ENCODE measurements at places on chromosomes 2 and 18.

- no peak for DNase-seq
These were observed 60.7 kb downstream of the WDR7 start for GRCh38 chr18:56711708-56712445.

- DNase-seq = no peak
These were observed 257.2 kb upstream of the CHAC2 start for GRCh38 chr2:53510401-53510800.

GRCh38 chr18:72868585-72869225 lies 918 bp upstream of the NETO1 start:
- DNase-seq = no peak

DNA sequence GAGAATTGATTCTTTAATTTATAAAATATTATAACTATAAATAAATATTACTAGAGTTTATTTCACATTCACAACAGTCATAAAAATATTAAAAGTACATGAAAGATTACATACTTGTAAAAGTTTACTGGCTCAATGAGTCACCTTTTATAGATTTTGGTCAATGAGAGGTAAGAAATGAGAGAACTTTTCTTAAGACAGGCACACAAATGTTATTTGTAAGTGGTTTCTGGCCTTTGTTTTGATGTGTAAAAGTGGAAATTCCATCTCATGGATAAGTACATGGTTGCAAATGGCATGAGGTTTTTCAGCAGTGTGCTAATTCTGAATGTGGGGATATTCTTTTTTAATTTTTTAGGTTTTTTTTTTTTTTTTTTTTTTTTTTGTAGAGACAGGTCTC lies 63.8 kb downstream of the TTC27 start:
- no peak for DNase-seq

Data from hypothalamus (tissue), 51 donors.